Aorta (tissue), 5 donors: ENCODE measurements at places on chromosomes 4 and X. TPM values are rescaled to one million over a fixed set of nuclear protein-coding genes. Genes with fewer than 3 reads are reported as not detected.

Gene PDGFC
- 12.8 TPM for polyA plus RNA-seq

Gene ZNF718
- polyA plus RNA-seq: 0.75 TPM

Gene GPR50
- not detected for polyA plus RNA-seq

Gene NMU
- not detected for polyA plus RNA-seq

Gene P2RY10
- not detected for polyA plus RNA-seq
